ENCODE measurements at places on chromosomes 7 and 10.

- DNase-seq = peak; percentile 60
Observed at GRCh38 chr7:102306916-102307677, 20.4 kb downstream of the SH2B2 start.

DNA sequence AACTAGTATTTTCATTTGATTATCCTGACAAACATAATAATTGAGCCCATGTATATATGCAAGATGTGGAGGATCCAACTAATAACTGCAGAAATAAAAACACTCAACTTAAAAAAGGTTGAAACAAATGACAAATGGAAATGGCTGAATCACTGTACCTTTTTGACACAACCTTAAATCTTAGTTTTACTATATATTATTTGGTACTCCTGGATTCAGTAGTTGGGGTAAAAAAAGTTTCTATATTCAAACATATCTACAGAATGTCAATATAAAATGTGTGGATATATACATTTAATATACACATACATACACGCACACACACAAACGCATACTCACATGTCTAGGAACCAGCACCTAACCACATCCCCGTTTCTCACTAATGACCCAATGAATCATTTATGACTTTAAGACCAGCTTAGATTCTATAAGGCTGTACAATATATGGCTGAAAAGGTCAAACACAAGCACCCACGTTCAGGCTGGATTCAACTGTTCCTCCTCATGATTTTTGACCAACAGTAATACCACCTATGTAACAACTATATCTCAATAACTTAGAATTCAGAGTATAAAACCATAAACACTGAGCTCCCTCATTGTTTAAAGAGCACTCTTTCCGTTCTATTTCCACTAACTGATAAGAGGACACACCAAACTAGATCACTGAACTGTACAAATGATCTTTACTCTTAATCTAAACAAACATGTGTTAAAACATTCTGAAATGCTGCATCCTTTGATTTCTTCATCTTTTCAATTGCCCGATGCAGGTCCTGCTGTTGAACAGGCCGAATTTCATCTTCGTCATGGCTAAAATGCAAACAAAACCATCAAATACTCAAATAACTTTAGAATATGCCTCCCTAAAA lies 63.8 kb downstream of the ATAD1 start:
- no peak for DNase-seq

DNA sequence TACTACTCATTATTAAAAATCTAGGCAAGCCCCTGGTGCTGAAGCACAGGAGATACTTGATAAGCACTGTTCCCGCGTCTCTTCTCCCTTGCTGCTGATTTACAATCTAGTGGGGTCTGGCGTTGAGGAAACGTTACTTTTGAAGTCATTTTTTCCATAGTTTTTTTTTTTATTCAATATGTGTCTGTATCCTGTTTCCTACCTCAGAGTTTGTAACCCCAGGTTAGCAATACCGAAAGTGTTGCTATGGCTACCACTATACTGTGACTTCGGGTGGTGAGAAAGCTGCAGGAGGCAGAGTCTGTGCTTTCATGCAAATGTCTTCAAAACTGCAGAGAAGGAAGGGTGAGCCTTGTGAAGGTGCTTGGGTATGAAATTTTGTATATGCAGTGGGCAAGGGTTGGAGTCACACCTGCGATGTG lies 458.8 kb upstream of the GHITM start:
- DNase-seq = no peak

- peak; percentile 59 for DNase-seq
Observed at GRCh38 chr7:77415476-77415822, 700 bp downstream of the GSAP start.

DNA sequence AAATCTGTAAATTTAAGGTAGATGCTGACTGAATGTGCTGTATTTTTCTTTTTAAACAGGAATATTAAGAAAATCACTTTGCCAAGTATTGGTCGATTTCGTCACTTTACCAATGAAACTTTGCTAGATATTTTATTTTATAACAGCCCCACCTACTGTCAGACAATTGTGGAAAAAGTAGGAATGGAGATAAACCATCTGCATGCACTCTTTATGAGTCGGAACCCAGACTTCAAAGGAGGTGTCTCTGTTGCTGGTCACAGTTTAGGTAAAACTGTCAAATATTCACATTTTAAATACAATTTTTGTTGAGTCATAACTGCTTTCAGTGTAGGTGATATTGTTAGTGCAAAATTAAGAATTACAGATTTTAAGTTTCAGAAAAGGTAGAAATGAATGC lies 25.2 kb downstream of the SEC23IP start:
- no peak for DNase-seq

GRCh38 chr10:8721650-8722049 lies 667.2 kb downstream of the GATA3 start:
- DNase-seq = no peak

- DNase-seq = no peak
Observed at GRCh38 chr7:28858206-28858605, 99.9 kb downstream of the TRIL start.

GRCh38 chr10:21944727-21945386 lies 58.7 kb downstream of the DNAJC1 start:
- DNase-seq = no peak

GRCh38 chr7:99843808-99844207 lies 16.0 kb downstream of the CYP3A43 start:
- no peak for DNase-seq

DNA sequence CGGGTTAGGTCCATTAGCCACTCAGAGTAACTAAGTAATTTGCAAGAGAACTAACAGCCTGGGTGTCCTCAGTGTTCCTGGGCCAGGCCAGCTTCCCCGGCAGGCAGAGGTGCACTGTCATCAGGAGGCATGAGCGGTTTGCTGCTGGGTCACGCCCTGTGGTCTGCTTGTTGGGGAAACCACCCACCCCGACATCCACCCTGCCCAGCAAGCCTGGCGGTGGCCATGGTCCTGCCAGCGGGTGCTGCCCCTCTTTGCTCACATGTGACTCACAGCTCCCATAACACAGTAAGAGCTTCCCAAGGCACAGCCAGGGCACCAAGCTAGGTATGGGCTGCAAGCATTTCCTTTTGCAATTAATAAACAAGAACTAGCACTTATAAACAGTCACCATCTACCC lies 75.9 kb downstream of the RGS10 start:
- no peak for DNase-seq

- DNase-seq = no peak
Observed at GRCh38 chr7:136953386-136953785, 84.9 kb downstream of the CHRM2 start.

DNA sequence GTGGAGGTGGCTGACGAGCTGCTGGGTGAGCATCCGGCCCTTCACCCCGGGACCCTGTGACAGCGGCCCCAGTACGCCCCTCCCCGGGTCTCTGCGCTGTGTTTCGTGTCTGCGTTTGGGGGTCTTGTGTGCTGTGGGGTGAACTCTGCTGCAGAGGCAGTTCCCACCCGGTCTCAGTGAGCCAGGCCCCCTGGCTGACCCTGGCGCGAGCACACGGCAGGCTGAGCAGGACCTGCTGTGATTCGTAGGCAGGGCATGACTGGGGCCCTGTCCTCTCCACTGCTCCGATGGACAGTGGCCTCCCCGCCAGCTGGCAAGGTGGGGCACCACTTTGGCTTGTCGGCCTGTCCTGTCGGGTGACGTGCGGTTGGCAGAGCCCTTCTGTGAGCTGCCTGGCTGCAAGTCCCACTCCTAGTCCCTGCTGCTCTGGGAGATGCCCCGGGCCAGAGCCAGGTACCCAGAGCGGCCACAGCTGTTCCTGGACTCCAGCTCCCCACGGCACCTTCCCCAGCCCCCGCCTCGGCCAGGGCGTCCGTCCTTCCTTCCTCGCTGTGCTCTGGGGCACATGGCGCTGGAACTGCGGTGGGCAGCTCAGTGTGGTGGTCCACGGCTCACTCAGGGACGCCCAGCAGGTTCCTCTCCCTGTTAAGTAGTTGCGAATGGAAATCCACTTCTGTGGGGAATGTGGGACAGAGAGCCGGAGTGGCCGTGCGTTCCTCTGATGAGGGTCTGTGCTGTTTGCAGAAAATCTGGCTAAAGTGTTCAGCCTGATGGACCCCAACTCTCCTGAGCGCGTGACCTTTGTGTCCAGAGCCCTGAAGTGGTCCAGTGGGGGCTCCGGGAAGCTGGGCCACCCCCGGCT lies 10.5 kb downstream of the GET4 start:
- DNase-seq = no peak

DNA sequence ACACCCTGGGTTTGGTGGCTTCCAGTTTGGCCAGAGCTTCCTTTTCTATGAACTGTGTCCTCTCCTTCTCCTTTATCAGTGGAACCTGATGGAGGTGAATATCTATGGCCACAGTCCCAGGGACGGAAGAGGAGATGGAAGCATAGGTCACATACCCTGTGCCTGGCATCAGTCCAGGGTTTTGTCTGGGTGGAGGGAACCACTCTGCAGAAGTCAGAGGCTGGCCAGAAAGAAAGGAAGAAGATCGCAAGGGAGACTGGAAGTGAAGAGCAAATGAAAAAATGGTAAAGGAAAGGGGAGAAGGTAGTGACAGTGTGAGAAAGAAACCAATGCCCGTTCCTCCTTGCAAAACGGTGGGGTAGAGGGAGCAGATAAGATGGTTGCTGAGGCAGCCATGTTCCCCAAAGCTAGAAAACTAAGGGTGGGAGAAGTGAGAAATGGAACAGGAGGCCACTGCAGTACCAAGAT lies 77.9 kb upstream of the HECW1 start:
- no peak for DNase-seq

- no peak for DNase-seq
Observed at GRCh38 chr10:113415246-113415645, 137.6 kb upstream of the HABP2 start.

DNA sequence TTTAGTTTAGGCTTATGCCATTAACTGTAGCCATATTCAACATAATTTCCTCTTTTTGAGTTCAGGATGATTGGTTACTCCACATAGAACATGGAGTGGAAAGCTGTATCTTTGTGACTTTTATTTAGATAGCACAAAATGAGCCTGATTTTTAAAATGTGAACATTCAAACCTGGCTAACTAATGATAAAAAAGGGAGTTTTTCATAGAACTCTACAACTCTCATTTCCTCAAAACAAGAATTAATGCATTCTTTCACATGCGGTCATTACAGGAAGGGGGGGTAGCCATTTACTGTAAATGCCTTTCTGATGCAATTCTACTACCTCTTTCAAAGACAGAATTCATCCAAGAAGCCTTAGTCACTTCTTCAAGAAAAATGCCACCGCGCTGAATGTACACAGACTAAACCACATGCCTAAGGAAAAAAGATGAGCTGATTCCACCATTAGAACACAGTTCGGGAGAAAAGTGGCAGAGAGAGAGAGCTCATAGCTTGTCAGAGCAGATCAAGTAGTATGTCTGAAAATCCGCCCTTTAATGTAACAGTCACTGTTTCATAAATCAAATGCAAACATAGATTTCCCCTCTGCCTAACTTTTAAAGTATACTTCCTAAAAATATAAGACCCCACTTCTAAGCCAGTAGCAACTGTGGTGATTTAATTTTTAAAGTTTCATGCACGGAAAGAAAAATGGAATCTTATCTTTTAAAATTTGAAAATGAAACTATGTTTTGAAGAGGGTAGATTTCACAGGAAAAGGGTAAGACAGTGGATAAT lies 226.4 kb upstream of the KLF14 start:
- DNase-seq = no peak

DNA sequence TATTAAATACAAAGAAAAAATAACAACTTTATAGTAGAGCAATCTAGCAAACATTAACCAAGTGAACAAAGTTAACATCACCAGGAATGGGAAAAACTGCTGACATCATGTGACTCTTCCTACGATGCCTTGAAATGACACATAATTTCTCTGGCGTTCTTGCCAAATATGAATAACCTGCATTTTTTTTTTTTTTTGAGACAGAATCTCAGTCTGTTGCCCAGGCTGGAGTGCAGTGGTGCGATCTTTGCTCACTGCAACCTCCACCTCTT lies 126.5 kb upstream of the VKORC1L1 start:
- peak; percentile 23 for DNase-seq

- peak; percentile 93 for DNase-seq
Observed at GRCh38 chr7:150404805-150405583, 25.9 kb downstream of the ZNF775 start.

DNA sequence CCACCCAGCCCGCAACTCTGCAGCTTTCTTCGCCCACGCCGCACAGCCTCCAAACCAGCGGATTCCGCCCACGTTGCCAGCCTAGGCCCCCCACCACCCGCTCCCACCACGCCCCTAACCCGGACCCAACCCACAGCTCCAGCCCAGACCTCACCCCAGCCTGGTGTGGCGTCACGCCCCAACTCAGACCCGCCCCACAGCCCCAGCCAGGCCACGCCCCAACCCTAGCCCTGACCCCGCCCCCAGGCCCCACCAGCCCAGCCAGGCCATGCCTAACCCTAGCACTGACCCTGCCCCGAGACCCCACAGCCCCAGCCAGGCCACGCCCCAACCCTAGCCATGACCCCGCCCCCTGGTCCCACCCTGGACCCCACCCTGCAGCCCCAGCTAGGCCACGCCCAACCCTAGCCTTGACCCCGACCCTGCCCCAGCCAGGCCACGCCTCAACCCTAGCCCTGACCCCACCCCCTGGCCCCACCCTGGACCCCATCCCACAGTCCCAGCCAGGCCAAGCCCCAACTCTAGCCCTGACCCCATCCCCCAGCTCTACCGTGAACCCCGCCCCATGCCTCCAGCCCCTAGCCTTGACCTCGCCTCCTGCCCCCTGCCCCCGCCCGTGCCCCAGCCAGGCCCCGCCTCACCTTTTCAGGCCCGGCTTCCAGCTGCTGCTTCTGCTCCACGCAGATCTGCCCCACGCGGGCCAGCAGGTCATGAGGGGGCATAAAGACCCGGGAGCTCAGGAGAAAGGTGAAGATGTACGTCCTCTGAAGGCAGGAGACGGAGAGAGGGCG lies 64.0 kb downstream of the RASGEF1A start:
- DNase-seq = no peak

GRCh38 chr7:28176174-28176573 lies 4.4 kb downstream of the JAZF1 start:
- no peak for DNase-seq

Measured in large intestine (tissue), 12 donors.